ENCODE measurements at places on chromosomes 12 and 14.
A peak's percentile ranks its signal among the peaks of the same experiment; 100 is the strongest.

DNA sequence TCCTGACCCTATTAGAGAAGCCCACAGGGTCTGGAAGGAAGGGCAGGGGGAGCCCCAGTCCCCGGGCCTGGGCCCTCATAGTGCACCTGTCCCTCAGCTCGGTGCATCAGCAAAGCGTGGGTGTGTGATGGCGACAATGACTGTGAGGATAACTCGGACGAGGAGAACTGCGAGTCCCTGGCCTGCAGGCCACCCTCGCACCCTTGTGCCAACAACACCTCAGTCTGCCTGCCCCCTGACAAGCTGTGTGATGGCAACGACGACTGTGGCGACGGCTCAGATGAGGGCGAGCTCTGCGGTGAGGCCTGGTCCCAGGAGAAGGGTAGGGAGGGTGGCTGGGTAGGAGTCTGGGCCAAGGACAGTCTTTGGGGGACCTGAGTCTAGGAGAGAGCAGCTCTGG is 26.3 kb upstream of the LRP1-AS start:
- DNase-seq = no peak

DNA sequence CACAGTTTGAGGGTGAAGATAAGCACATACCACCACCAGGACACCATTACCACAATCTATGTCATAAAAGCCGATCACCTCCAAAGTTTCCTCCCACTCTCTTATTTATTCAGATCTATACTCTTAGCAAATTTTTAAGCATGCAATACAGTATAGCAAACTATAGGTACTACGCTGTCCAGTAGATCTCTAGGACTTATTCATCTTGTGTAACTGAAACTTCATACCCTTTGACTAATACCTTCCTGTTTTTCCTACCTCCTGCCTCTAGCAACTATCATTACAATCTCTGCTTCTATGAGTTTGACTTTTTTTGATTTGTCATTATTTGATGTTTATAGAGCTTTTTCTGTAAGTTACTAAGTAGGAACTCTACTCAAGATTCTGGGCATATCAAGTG is 84.5 kb upstream of the MANSC4 start:
- DNase-seq = no peak

- DNase-seq = no peak
Measured at GRCh38 chr12:109738878-109739665, 25.4 kb downstream of the FAM222A start.

GRCh38 chr12:14927267-14927666 is 11.1 kb downstream of the ERP27 start:
- no peak for DNase-seq

- DNase-seq = no peak
Measured at GRCh38 chr12:18998343-18999261, 130.9 kb upstream of the PLEKHA5 start.

DNA sequence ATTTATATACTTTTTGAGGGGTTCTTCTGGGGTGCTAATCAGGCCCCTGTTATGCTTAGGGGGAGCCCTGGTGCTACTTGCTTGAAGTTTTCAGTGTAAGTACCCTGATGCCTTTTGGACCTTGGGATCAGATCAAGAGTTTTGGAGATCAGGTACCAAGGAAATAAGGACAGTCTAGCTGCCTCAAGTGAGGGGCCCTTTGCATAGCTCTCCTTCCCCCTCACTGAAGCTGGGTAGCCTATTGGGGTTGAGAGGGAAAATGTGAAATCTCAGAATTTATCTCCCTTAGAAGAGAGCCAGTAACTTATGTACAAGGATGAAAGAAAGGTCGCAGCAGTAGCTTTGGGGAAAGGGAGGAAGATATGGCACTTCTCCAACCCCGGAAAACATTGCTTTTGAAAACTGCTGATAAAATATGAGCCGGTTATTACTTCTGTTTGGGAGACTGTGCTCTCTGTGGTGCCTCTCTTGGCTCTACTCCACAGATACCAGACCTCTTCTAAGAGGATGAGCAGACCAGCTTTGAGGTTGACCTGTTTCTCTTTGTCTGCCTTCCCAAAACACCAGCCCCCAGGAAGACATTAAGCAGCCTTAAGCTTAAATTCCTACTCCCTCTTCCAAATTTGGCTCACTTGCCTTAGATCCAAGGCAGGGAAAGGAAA is 8.8 kb upstream of the AMHR2 start:
- no peak for DNase-seq

GRCh38 chr12:71840231-71840847 is 780 bp downstream of the TBC1D15 start:
- peak; percentile 15 for DNase-seq

GRCh38 chr12:42903736-42904135 is 314.2 kb upstream of the PRICKLE1 start:
- no peak for DNase-seq

GRCh38 chr14:74242021-74242779 is 3.0 kb downstream of the VSX2 start:
- DNase-seq = no peak

- DNase-seq = no peak
Measured at GRCh38 chr14:66395300-66395699, 90.9 kb upstream of the CCDC196 start.

- DNase-seq = no peak
Measured at GRCh38 chr14:50844391-50844790, 13.4 kb upstream of the NIN start.

DNA sequence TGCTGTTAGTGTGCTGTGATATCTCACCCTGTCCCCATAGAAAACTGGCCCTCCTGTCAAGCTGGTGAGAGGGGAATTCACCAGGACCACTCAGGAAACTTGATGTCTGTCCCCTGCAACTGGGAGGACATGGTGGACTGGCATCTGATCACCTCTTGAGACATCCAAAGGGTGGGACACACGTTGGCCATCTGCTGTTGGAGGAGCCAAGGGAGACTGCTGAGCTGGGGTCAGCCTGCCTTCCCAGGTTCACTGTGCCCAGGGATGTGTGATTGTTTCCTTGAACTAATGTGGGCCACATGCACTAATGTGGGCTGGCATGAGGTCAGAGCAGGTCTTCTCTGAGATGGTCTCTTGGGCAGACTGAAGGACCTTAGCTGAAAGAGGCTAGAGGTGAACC is 16.7 kb upstream of the TMEM229B start:
- DNase-seq = no peak

GRCh38 chr12:98373025-98373554 is 142.3 kb upstream of the TMPO start:
- no peak for DNase-seq

DNA sequence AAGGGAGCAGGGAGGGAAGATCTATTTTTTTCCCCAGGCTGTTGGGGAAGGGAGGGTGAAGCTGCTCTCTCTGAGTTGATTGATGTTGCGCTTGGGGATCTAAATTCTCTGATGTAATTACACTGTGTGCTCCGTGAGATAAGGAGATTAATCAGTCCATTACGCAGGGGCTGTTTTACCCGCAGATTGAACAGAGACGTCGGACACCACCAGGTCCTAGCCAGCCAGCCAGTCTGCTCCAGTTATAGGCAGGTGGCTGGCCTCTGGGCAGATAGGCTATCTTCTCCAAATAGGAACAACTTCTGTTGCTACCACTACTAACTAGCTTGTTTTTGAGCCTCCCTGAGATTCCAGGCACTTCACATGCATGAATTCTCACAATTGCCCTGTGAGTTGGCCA is 91.1 kb downstream of the SRRM4 start:
- DNase-seq = no peak

- DNase-seq = no peak
Measured at GRCh38 chr14:24508155-24508840, at the start of gene CMA1. CMA1 (minus strand) TSS chr14:24508265; CDS start chr14:24508235, 30 bp downstream.

DNA sequence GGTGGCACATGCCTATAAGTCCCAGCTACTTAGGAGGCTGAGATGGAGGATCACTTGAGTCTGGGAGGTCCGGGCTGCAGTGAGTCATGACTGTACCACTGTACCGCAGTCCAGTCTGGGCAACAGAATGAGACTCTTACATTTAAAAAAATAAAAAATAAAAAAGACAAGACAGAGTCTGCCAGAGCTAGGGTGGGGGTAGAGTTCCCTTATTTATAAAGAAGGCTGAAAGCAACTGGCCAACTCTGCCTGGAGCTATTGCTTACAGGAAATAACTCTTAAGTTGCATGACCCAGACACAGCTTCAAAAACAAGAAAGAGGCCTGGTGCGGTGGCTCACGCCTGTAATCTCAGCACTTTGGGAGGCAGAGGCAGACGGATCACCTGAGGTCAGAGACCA is 31.5 kb downstream of the NUMB start:
- DNase-seq = no peak

DNA sequence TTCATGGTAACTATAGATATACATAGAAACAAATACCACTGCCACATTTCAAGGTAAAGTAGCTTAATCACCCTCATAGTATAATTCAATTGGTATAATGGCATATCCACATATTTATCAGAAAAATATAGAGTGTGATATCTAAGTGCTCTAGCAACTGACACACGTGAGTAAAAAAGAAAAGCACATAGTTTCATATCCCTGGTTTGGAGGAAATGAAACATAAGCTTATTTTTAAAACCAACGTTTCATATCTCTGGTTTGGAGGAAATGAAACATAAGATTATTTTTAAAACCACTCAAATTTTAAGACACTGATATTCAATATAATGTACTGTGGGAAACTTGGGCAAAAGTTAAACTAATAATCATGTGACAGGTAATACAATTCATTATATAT is 2.1 kb downstream of the OR6C70 start:
- DNase-seq = no peak

DNA sequence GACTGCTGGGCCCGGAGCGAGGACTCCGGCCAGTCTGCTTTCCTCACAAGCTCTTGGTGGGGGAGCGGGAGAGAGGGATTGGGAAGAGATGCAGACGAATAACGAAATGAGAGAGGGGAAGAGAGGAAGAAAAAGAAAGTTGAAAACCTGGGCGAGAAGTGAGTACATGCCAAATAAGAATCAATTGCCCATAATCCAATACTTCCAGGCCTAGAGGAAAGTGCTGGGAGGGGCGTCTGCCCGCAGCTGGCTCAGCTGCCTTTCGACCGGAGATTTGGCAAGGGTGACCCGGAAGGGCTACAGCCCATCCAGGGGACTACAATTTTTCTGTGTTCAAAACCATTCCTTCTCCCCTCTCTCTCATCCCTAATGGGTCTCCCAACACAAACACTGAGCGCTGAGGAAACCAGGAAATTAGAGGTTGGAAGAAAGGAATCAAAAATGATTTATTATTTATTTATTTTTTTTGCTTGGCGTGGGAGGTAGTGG is 4.9 kb downstream of the NKX2-1 start:
- DNase-seq = no peak

- DNase-seq = no peak
Measured at GRCh38 chr14:103232831-103233319, 101.2 kb upstream of the EIF5 start.

DNA sequence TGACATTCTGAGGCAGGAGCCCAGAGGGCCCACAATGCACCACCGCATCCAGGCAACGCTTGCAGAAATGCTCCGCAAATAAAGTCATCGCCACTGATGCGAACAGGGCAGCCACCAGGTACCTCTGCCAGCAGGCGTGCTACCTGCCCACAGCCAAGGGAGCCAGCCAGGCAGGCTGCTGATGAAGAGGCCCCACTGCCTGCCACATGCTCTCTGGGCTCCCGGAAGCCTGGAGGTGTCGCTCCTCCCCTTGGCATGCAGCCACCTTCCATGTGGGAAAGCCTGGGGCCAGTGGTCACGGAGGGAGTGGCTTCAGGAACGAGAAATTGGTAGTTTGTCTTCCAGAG is 14.7 kb downstream of the GPR132 start:
- DNase-seq = no peak

DNA sequence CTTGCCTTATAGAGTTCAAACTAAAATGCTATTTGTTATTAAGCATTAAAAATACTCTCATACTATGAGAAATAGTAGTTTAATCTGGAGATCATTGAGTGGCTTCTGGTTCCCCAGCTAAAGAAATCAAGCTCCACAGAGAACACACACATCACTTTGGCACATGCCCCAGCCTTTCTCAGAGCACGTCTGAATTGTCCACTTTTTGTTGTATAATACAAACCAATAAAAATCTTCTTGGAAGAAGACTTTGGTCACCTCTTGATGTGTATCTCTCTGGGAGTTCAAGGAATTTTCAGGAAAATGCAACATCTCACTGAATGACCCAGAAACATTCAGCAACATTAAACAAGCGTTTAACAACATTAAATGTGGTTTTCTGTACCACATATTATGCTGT is 413.9 kb downstream of the GALC start:
- no peak for DNase-seq

GRCh38 chr14:28608851-28609828 is 157.4 kb upstream of the FOXG1 start:
- peak; percentile 27 for DNase-seq

GRCh38 chr12:50708631-50709030 is 55.3 kb upstream of the ATF1 start:
- no peak for DNase-seq

GRCh38 chr12:26690601-26691000 is 142.4 kb downstream of the ITPR2 start:
- no peak for DNase-seq

- DNase-seq = no peak
Measured at GRCh38 chr12:64029013-64029857, 184.7 kb downstream of the SRGAP1 start.

- DNase-seq = peak; percentile 69
Measured at GRCh38 chr14:99252940-99253868, 18.8 kb downstream of the BCL11B start.

GRCh38 chr14:68938271-68939150 is 40.6 kb downstream of the ACTN1 start:
- DNase-seq = no peak

DNA sequence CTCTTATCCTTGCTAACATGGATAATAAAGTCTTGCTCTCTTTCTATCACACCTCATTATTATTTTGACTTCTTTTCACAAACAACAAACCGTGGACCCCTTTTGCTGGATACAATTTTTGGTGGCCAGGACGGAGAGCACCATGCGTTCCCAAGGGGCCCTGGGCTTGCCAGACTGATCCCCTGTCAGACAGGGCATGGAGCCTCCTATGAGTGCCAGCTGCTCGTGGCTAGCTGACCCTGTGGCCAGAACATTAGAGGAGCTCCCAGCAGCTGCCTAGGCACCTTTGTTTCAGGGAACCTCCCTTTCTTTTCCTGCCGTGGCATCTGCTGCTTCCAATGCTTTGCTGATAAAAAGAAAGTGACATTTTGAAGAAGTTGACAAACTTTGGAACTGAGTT is 12.5 kb upstream of the CAND1 start:
- no peak for DNase-seq

GRCh38 chr12:54225666-54226065 is 36.9 kb upstream of the SMUG1 start:
- DNase-seq = no peak

- peak; percentile 40 for DNase-seq
Measured at GRCh38 chr12:1662761-1663439, 28.0 kb upstream of the ADIPOR2 start.

DNA sequence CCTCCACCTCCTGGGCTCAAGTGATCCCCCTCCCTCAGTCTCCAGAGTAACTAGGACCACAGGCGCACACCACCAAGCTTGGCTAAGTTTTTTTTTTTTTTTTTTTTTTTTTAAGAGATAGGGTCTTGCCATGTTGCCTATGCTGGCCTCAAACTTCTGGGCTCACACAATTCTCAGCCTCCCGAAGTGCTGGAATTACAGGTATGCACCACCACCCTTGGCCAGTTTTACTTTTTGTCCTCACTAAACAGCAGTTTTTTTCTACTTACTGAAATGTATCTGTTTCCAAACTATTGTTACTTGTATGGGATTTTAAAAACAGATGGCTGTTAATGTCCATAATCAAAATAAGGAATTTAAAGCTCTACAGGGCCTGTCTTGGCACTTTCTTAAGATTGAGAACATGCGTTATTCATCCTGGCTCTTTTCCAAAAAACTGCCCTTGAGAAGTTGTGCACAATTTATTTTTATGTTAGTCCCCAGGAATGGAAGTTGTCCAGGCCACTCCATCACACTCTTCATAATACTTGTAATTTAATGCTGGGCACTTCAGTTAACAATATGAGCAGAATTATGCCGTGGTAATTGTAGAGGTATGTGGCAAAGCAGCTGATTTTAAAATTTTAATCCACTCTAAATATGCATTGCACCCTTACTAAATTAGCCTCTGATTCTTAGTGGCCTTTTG is 51.9 kb upstream of the REP15 start:
- no peak for DNase-seq
